ENCODE measurements at places on chromosomes 7 and 10. TPM values are rescaled to one million over a fixed set of nuclear protein-coding genes. Genes with fewer than 3 reads are reported as not detected.

Gene RARRES2
- total RNA-seq, result 1.9 TPM

- peak; percentile 20 for DNase-seq
Measured at GRCh38 chr10:28738200-28738599, 60.9 kb downstream of the BAMBI start.

Gene GJD4
- total RNA-seq, result not detected

DNA sequence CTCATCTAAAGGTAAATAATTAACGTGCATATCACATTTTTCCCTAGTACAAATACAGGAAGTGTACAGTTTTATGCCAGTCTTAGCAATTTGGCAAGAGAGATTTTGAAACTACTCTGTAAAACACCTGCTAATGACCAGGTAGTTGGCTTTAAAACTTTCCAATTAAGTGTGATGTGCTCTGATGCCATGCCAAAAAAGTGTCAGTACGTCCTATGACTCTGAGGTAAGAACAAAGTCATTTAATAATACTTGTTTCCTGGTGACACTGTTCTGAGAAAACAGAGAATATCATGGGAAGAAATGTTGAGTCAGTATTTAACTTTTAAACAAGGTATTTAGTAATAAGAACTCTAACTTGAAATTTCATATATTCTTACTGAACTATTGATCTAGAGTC is 9.6 kb downstream of the PDZD8 start:
- DNase-seq, result peak; percentile 65

DNA sequence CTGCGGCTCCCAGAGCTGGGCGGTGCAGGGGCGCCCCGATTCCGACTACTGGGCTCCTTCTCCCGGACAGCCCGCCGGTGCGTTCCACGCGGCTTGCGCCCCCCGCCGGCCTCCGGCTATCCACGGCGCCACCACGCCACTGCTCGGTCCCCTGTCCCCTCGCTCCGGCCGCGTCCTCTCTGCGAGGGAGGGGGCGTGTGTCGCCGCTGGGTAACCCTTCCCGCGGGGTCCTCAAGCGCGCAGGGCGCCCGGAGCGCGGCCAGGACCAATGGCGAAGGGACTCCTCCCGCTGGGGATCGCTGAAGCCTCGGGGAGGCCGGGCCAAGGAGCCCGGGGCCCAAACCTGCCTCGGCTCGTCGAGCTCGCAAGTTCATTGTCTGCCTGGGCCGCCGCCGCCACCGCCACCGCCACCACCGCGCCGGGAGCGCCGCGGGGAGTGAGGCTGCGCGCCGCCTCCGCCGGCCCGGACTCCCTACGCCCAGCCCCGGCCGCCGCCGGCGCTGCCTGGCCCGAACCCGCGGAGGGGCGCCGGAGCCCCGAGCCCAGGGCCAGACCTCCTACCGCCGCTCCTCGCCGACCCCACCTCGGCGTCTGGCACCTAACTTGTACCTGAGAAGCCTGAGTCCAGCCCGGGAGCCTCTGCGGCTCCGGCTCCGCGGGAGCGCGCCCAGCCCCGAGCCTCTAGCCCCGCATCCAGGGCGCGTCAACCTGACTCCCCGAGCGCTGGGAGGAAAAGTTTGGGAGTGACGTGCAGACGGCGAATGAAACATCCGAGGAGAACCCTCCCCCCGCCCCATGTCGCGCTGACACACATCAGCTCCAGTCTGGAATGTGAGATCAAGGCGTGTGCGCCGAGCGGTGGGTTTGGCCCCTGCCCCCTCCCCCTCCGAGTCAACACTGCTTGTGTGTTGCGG is at the start of gene CHST15:
Gene CHST15, minus strand, starts transcription at position 739 of the 914 bp plus-strand sequence. CDS start 47,386 bp downstream, outside the sequence.
- peak; percentile 81 for DNase-seq

GRCh38 chr7:33129806-33130153 is 416 bp downstream of the BBS9 start:
- DNase-seq, result no peak

All from dermis blood vessel endothelial cell (primary cell).